Left ventricle myocardium superior (tissue), 1 donor: ENCODE measurements at places on chromosomes 2 and 18. TPM values are rescaled to one million over a fixed set of nuclear protein-coding genes. Genes with fewer than 3 reads are reported as not detected.

Gene IL36G
- not detected for total RNA-seq

DNA sequence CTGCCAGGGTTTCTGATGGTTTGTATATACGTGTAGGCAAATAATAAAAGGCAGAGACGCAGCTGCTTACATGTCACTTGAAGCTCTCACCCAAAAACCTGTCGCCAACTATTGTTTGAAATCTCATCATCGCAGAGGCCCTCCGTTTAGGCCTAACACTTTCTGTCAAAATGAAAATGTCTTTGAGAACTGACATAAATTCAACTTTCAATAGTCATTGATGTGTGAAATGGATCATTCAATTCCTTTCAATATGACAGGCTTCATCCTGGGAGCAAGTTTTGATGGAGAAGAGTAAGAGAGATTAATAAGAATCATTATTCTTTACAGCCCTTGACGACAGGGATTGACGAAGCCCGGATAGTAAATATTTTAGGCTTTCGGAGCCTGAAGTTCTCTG is 2.7 kb downstream of the ACTG2 start:
- DNase-seq: no peak

- DNase-seq: no peak
Observed at GRCh38 chr2:84717302-84717701, 163.6 kb downstream of the TRABD2A start.

DNA sequence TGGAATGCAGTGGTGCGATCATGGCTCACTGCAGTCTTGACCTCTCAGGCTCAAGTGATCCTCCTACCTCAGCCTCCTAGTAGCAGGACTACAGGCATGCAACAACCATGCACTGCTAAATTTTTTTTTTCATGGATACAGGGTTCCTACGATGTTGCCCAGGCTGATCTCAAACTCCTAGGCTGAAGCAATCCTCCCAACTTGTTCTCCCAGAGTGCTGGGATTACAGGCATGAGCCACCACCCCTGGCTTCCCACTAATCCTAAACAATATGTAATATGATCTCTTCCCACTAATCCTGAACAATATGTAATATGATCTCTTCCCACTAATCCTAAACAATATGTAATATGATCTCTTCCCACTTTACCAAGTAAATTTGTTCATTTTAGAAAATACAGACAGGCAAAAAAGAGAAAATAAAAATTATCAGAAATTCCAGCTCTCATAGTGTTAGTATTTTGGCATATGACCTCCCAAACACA is 33.7 kb upstream of the C18orf32 start:
- no peak for DNase-seq
